ENCODE measurements at places on chromosomes 6 and 20.
A peak's percentile ranks its signal among the peaks of the same experiment; 100 is the strongest.

GRCh38 chr20:3786126-3786484, 435 bp downstream of the CENPB start:
- peak; percentile 70 for DNase-seq

- DNase-seq, result peak; percentile 70
These were observed 116.3 kb upstream of the CHD6 start for GRCh38 chr20:41734506-41734945.

DNA sequence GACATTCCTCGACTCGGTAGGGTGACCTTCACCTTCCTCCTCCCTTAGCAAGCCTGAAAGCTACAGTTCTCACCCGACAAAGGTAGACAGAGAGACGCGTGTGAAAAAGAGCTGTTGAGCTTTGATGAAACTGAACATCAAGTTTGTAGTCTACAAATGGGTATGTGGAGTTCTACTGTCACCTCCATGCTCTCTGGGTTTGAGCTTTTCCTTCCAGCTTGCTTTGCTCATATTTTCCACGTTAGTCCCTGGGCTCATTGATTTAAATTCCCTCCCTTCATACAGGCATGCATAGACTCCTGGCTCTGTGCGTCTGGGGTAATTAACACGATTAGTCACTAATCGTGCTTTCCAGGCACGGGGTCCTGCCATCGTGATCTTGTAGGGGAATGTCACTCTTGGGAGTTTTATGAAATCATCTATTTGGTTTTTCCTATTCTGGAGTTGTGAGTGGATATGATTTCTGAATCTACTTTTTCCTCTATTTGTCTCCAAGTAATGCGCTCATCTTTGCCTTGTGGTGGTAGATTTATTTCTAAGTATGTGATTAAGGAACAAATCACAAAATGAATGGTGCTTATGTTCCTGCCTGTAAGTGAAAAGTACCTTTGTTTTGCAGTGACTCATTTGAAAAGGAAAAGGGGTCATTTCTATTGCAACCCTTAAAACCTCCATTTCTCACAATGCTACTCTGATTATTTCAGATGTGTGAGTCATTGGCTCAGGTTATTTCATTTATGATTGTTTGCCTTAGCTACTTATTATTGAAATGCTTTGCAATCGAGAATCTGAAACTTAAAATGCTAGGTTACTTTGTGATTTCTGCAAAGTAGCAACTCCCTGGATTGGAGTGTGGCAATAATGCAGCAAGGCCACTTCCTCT, 154.6 kb downstream of the ZDHHC14 start:
- DNase-seq, result peak; percentile 69

DNA sequence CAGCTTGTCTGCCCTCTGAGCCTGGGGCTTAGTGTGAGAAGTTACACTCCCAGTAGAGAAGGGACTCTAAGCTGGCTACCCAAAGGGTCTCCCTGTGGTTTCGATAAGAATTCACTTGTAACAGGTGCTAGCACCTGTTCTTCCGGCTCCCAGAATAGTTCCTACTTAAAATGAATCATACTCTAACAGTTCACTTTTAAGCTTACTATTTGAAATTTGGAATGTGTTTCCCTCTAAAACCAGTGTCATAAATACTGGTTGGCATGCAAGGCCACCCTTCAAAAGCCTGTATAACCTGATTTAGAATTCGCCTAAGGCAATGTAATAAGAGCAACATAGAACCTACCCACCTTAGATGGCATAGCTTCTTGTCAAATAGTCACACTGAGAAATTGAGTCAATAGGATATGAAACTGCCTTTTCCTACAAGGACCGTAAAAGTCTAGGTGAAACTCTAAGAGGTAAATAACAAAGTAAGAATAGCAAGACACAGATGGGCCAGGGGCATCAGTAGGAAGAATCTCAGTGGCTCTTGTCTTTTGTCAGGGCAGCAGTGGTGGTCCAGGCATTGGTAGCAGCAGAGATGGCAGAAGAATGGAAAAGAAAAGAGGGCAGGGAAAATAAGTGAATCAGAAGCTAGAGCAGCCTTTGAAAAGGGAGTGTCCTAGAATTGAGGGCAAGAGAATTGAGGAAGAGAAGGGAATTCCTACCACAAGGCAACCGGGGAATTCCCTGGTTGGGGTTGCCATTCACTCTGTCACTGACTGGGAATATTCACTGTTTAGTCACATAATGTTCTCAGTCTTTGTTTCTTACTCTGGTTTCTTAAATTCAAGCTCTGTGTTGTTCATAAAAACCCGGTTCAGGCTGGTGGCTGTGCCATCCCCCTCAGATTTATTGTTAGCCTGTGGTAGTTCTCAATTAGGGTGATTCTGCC, 91.5 kb downstream of the HIVEP2 start:
- peak; percentile 51 for DNase-seq

DNA sequence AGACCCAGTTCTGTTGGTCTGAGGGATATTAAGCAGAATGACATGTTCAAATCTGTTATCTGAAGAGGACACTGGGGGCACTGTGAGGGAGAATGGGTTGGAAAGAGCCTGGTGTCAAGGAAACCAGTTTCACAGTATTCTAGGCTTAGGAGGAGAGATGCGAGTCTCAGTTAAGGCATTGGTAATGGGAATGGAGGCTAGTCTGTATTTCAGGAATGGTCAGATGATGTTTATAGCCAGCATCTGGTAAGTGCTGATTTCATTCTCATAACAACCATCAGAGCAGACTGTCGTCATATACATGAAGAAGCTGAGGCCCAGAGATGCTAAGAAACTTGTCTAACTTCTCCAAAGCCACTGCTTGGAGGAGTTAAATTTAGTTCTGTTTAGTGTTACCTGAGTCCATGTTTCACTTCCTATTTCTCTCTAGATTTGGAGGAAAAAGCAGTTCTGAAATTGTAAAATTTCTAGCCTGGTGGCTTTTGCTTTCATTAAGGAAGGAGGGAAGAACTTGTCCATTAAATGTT, 242.0 kb downstream of the ARID1B start:
- peak; percentile 70 for DNase-seq

DNA sequence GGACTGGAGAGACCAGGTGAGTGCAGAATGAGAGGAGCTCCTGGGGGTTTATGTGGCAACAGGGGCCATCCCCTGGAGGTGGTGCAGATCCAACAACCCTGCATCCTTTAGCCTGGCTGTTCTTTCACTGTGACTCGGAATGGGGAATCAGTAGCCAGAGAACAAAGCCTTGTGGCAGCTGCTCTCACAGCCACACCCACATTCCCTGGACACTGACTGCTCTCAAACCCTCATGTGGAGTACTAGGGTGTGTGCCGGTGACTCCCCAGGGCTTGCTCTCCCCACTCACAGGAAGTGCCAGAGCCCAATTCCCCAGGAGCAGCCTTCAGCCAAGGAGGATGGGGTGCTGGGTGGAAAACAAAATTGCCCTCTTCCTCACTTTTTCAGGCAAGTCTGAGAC, 30.2 kb upstream of the GGTLC1 start:
- no peak for DNase-seq

DNA sequence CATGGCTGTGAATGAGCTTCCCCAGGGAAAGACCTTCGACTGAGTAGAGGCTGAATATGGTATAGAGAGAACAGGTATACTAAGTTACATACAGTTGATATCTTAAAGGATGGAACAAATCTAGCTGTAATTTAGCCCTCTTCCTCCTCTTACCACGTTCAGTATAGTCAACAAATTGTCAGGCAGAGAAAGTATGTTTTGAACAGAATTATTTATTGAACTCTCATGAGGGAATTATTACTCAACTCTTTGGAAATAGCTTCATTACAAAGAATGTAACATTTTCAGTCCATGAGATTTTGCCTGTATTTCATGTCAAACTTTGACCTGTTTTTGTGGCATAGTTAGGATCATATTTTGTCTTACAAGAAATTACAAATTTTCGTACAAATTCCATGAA, 63.0 kb downstream of the SH3BGRL2 start:
- no peak for DNase-seq

- DNase-seq, result no peak
These were observed 75.4 kb downstream of the FILIP1 start for GRCh38 chr6:75418233-75418632.

DNA sequence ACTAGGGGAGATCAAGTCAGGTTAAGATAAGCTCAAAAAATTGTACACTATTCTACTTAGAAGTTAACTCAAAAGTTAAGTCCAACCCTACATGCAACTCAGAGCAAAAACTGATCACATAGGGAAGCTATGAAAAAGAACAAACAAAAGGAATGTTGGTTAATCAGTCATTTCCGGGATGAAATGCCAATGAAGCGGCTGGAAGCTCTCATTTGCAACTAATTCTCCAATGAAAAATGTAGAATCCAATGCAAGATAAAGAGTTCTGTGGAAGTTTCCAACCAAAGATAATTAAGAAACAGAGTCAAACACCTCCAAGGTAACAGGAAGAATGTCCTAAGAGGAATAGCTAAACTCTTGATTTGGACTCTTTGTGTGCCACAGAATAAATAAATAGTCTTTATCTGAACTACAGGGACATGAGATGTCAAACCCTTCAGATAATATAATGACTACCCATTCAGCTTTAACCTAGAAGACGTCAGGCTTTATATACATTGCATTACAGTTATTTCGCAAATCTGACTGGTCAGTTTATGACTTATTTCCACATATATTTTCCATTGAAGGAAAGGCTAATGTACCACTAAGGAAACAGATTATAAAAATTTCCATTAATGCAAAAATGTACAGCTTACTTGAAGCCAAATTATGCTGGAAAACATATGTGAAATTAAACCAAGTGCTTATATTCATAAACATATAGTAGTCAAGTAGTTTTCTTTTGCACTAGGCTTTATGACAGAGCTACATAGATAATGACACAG, 48.0 kb upstream of the DST start:
- DNase-seq, result no peak
